Activated T-helper 1 cell treated with Interleukin-2 at 50 U/mL for 16 hours (primary cell): ENCODE measurements at places on chromosomes 4 and X.

DNA sequence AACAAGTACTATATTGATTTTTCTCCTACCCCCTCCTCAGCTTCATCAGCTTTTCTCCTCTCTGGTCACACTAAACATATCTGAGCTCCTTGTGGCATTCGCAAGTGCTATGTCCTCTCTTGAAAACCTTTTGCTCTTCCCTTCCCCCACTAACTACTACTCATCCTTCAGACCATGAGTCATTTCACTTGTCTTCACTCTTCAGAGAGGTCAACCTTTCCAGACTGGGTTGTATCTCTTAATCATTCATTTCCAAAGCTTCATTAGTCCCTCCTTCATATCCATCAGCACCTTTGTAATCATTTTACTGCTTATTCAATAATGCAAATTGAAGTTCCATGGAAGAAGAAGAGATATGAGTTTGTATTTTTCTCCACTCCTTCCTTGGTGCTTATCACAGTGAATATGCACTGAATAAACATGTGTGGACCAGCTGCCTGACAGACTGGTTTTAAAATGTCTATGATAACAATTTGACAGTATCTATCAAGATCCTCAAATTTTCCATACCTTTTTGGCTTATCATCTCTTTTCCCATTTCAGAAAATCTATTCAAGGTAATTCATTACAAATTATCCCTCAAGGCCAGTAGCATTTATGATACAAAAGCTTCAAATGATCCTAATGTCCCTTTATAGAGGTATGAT, 28.4 kb downstream of the DDX60L start:
- no peak for DNase-seq

- no peak for DNase-seq
These were observed 94.7 kb downstream of the CCNG2 start for GRCh38 chr4:77251751-77252150.

- DNase-seq, result no peak
These were observed 17.2 kb upstream of the SMIM14 start for GRCh38 chr4:39655876-39656275.

DNA sequence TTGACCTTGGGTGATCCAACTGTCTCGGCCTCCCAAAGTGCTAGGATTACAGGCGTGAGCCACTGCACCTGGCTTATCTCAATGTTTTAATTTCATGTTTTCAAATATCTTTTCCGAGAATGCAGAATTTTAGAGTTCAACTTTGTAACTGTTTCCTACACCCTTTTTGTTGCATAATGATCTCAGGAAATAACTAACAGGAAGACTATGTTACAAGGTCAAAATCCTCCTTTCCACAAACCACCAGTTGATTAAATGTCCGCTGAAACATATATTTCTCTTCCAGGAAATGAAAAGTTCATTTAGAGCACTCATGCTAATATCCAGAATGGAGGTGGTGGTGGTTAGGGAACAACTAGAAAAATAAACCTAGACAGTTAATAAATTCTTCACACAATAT, 377.8 kb downstream of the PPP4R3C start:
- DNase-seq, result no peak
